ENCODE measurements at places on chromosomes 5 and 9.

GRCh38 chr9:113373256-113373655, 3.5 kb downstream of the HDHD3 start:
- DNase-seq, result no peak

- no peak for DNase-seq
These were observed 122.8 kb upstream of the PUM3 start for GRCh38 chr9:2966565-2967300.

DNA sequence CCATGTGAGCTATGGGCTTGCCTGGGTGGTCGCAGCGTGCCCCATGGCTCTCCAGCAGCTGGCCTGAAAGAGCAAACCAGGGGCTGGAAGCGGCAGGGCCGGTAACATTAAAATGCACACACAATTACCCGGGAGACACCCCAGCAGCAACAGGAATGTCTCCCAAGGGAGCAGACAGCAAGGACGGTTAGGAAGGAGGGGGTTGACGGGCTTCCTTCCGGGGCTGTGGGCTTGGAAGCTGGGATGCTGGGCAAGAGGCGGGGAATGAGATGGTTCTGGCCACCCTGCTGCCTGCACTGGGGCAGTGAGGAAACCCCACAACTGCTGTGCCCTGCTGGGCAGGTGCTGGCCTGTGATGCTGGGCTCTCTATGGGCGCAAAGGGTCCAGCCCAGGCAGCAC, 71.8 kb upstream of the ADAMTS2 start:
- DNase-seq, result no peak

DNA sequence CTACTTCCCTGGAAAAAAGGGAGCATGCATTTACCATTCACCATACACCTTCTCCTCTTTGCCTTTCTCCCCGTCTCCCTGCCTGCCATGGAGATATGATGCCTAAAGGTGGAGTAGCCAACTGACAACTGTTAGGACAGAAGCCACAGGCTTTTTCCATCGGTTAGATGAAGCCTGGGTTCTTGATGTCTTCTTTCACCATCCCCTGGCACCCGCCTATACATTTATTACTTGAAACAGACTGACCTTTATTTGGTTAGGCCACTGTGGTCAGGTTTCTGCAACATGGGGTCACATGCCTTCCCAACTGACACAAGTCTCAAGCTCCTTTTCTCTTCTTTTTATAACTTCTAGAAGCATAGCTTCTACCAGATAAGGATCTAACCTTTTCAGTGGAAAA, 7.1 kb downstream of the LCP2 start:
- no peak for DNase-seq

DNA sequence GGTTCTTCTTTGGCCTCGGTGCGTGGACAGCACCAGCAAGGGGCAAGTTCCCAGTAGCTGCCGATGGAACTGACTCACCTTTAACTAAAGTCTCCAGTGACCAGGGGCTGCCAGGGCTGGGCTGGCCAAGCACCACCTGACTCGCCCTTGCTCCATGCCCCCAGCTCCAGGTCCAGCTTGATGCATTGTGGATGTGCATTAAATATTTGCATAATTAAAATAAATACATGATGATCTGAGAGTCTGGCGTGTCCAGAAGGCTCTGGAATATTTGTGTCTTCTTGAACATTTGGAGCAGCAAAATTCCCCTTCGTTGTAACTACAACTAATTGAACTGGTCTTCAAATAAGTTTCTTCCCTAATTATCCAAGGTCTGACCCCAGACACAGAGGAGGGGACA, 9.5 kb upstream of the PRDM12 start:
- DNase-seq, result no peak

DNA sequence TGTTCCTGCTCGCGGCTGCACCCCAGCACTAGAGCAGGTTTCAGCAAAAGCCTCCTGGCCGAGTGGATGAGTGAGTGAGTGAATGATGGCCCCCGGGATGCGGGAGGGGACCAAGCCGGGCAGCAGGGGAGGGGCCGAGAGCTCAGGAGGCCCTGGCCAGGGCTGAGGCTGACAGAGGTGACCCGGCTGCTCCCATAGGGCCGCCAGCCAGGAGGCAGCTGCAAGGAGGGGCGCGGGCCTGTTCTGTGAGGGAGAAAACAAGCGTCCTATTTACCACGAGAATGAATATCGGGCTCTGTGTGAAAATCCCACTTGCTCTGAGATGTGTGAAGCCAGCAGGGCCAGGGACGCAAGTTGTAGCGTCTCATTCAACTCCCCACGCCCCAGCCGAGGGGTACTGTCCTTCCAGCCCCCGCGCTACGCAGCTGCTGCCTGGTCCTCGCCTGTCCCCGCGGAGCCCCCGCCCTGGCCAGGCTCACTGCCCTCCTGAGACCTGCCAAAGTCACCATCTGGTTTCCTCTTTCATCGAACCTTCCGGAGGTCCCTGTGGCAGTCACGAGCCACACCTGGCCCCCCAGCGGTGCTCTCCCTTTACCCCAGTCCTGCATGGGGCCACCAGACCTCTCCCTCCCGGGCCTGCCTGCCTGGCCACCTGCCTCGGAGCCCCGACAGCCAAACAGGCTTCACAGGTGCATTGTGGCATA, 38.8 kb downstream of the RASGEF1C start:
- DNase-seq, result no peak

DNA sequence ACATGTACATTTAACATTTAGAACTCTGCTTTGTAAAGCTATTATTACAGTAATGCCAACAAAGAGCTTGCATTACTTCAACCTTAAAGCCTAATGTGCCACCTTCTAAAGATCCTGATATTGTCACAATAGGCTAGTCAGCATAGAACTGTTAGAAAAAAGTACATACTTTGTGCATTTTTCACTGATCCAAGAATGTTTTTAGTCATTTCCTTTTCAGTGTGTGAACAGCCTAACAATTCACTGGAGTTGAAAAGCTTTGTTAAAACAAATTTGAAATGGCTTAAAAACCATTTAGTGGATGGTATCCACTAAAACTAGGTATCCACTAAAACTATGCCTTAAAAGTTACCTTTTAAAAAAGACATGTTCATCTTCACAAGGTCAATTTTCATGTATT, 4.5 kb downstream of the RPS6 start:
- DNase-seq, result no peak

GRCh38 chr5:141763541-141763940, 81.5 kb upstream of the ARAP3 start:
- DNase-seq, result no peak

- no peak for DNase-seq
These were observed 2.7 kb downstream of the TNFAIP8 start for GRCh38 chr5:119358530-119358900.

DNA sequence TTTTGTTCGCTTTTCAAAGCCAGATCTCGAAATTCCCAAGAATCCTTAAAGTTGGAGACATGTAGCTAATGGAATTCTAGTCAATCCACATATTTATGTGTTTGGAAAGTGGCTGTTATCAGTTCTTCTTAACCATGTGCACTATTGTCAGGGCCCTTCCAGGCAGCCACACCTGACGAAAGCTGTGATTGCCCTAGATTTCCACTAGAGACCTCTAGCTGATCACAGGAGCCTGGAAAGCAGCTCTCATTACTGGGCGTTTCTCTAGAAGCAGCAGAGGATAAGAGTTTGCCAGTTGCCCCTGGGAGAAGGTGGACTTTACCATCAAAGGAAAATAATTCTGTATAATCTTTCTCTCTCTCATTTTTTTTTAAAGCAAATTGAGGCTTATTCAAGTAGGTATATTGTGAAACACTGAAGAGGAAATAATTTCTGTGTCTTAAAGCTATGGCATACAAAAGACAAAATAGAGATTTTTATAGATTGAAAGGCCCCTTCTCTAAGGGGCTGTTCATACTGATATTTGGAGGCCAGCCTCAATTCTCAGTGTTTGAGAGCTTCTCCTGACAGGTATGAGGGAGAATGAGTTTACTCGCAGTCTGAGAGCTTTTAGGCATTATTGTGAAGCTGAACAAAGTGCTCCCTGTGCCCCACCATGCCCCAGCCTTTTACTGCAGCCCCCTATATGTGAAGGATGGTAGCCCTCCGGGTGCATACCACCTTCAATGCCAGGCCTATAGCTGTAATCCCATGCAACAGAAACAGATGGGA, 405.4 kb upstream of the ACTBL2 start:
- peak; percentile 44 for DNase-seq

GRCh38 chr9:85895685-85896084, 45.3 kb upstream of the NAA35 start:
- DNase-seq, result no peak

GRCh38 chr9:29514862-29515261, 1941.6 kb upstream of the C9orf72 start:
- no peak for DNase-seq

- no peak for DNase-seq
These were observed 35.6 kb downstream of the S1PR3 start for GRCh38 chr9:89026876-89027275.

DNA sequence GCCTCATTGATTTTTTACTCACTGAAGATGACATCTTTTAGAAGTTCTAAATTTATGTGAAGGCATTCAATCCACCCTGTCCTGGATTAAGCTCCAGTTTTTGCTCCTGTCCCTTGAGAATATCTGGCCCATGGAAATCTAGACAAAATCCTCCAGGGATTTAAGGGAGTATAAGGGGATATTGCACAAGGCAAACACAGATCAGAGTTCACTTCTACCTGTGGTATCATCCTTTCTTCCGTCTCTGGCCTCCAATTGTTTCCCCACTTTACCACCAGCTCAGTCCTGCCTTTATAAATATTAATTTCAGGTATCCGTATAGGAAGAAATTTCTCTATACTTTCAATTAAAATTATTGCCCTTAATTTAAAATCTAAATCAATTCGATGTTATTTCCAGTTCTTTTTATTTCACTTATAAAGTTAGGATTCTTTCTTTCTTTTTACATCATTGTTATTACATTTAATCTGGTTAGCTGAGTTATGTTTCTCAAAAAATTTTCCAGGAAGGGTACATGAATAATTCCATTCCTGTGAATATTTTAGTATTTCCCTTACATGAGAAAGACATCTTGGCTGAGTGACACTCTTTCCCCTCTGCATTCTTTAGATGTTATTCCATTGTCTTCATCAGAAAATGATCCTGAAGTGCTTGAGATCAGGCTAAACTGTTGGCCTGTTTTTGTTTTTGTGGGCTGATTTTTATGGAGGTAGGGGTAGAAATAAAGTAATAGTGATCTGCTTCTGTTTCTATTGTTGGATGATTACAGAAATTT, 194.3 kb upstream of the MAP3K1 start:
- no peak for DNase-seq

GRCh38 chr5:131998431-131999040, 12.9 kb downstream of the ACSL6 start:
- DNase-seq, result no peak

GRCh38 chr9:121369595-121370265, at the start of gene STOM:
STOM (minus strand) TSS chr9:121370250; CDS start chr9:121370187, 63 bp downstream.
- peak; percentile 88 for DNase-seq

GRCh38 chr5:44868541-44868940, 59.8 kb downstream of the MRPS30 start:
- no peak for DNase-seq

- DNase-seq, result no peak
These were observed 39.3 kb downstream of the B4GALT1 start for GRCh38 chr9:33127881-33128280.

GRCh38 chr9:38482918-38483592, 58.8 kb upstream of the IGFBPL1 start:
- DNase-seq, result no peak

GRCh38 chr5:55856516-55857246, 5.5 kb downstream of the IL31RA start:
- DNase-seq, result no peak

GRCh38 chr9:116589392-116590354, 97.4 kb upstream of the TRIM32 start:
- no peak for DNase-seq

- DNase-seq, result no peak
These were observed 403.7 kb upstream of the CCNG1 start for GRCh38 chr5:163033656-163034055.

GRCh38 chr9:101601904-101602765, 7.4 kb upstream of the PPP3R2 start:
- DNase-seq, result peak; percentile 22

- DNase-seq, result no peak
These were observed 73.3 kb upstream of the ORM1 start for GRCh38 chr9:114249424-114250234.

Data from mucosa of gallbladder (tissue), 1 donor.